ENCODE measurements at places on chromosomes 3 and 15. TPM values are rescaled to one million over a fixed set of nuclear protein-coding genes. Genes with fewer than 3 reads are reported as not detected.

The GCSAM gene
- total RNA-seq, result not detected

The CPN2 gene
- total RNA-seq, result not detected

The ZNF280D gene
- 28.6 TPM for total RNA-seq

The UBAP1L gene
- total RNA-seq, result 0.28 TPM

The CCR1 gene
- total RNA-seq, result not detected

The LRRC15 gene
- total RNA-seq, result 2.5 TPM

The KLHL40 gene
- total RNA-seq, result not detected

The RLBP1 gene
- not detected for total RNA-seq

The FRMD4B gene
- 0.28 TPM for total RNA-seq

The CCDC14 gene
- total RNA-seq, result 70.0 TPM

The FBXL22 gene
- 0.28 TPM for total RNA-seq

The THOC7 gene
- total RNA-seq, result 25.8 TPM

The EIF3J gene
- 57.2 TPM for total RNA-seq

The SLC22A14 gene
- total RNA-seq, result not detected

The STAB1 gene
- total RNA-seq, result not detected

The MAGEL2 gene
- total RNA-seq, result under 0.01 TPM

The SLC28A1 gene
- not detected for total RNA-seq

The PRTG gene
- total RNA-seq, result 1.7 TPM

The FRMD5 gene
- 5.4 TPM for total RNA-seq

The LRRC31 gene
- total RNA-seq, result not detected

The TEX264 gene
- 26.9 TPM for total RNA-seq

The THUMPD3 gene
- 60.5 TPM for total RNA-seq

The ATP11B gene
- total RNA-seq, result 39.6 TPM

The ZDHHC3 gene
- total RNA-seq, result 57.2 TPM

The TGM5 gene
- not detected for total RNA-seq

The PLCD1 gene
- total RNA-seq, result 15.0 TPM

The EBLN2 gene
- total RNA-seq, result 6.4 TPM

The ILDR1 gene
- total RNA-seq, result not detected

The RYK gene
- 106 TPM for total RNA-seq

The ZIC1 gene
- not detected for total RNA-seq

The CTXN2 gene
- total RNA-seq, result not detected

The SLC27A2 gene
- not detected for total RNA-seq

The FBXL2 gene
- 15.6 TPM for total RNA-seq

The PCOLCE2 gene
- 0.56 TPM for total RNA-seq

The KNG1 gene
- not detected for total RNA-seq

The NAALADL2 gene
- 19.2 TPM for total RNA-seq

The NR2E3 gene
- under 0.01 TPM for total RNA-seq

The TRH gene
- not detected for total RNA-seq

The SEC22A gene
- 38.6 TPM for total RNA-seq

The ATP13A5 gene
- not detected for total RNA-seq

The GP9 gene
- total RNA-seq, result not detected

The XRN1 gene
- 21.5 TPM for total RNA-seq

The TRIM71 gene
- total RNA-seq, result not detected

The FAM3D gene
- not detected for total RNA-seq

The ADAMTS17 gene
- total RNA-seq, result 0.28 TPM

The KIF15 gene
- 10.8 TPM for total RNA-seq

The TMCO5A gene
- total RNA-seq, result not detected

The ATP2C1 gene
- 41.4 TPM for total RNA-seq

The EXD1 gene
- not detected for total RNA-seq
